Left forelimb (tissue), 1 donor: ENCODE measurements at places on chromosomes 16 and 17.
A peak's percentile ranks its signal among the peaks of the same experiment; 100 is the strongest.

DNA sequence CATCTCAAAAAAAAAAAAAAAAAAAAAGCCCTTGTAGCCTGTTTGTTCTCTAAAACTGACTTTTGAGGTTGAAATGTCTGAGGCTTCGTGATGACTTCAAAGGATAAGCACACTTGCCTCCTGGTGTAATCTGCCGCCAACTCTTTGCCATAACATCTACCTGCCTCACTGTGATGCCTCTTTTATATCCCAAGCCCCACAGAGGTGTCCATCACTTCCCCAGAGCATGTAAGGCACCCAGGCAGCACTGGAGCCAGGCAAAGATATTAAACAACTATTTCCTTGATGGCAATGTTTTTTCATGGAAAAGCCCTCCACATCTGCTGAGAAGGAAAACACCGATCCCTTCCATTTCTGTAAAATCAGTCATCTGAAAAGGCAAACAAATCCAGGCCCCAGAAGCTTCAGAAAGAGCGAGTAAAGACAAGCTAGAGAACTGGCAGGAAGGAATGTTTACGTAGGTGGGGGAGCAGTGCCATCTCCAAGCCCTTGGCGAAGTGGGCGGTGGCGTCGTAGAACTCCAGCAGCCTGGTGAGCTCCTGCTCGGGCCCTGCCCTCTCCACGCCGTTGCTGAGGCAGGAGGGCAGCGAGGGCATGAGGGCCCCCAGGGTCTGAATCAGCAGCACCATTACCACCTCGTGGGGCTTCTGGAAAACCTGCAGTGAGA is 28.6 kb downstream of the COG7 start:
- no peak for DNase-seq

- DNase-seq, result no peak
Observed at GRCh38 chr16:30581457-30581856, 4.0 kb downstream of the ZNF785 start.

DNA sequence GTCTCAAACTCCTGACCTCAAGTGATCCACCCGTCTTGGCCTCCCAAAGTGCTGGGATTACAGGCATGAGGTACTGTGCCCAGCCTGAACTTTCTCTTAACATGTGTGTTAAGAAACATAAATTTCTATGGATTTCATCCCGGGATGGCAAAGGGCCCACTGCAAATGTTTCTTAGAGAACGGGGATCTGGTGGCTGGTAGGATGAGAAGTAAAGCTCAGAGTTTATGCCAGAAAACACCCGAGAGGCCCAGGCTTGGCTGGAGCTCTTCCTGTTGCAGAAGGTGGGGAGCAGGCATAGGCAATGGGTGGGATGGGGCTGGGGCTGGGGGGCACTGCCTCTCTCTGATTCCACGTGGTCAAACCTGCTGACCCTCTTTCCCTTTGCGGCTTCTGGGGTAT is 5.6 kb upstream of the CARHSP1 start:
- DNase-seq, result no peak

DNA sequence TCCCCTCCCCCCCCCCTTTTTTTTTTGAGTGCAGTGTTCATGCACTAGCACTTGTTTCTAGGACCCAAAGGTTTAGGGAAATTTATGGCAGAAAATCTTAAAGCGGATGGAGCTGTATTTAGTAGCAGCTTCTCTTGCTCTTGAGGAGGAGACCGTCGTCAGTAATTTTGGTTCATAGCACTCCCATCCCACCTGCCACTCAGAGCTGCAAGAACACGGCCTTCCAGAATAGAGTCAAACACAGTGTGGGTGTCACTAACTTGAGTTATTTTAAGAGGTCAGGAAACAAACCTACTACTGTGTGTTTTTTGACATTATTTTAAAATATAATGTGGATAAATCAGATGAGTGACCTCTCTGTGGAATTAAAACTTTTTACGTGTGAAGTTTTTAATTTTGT is 37.3 kb downstream of the SEC14L1 start:
- no peak for DNase-seq

DNA sequence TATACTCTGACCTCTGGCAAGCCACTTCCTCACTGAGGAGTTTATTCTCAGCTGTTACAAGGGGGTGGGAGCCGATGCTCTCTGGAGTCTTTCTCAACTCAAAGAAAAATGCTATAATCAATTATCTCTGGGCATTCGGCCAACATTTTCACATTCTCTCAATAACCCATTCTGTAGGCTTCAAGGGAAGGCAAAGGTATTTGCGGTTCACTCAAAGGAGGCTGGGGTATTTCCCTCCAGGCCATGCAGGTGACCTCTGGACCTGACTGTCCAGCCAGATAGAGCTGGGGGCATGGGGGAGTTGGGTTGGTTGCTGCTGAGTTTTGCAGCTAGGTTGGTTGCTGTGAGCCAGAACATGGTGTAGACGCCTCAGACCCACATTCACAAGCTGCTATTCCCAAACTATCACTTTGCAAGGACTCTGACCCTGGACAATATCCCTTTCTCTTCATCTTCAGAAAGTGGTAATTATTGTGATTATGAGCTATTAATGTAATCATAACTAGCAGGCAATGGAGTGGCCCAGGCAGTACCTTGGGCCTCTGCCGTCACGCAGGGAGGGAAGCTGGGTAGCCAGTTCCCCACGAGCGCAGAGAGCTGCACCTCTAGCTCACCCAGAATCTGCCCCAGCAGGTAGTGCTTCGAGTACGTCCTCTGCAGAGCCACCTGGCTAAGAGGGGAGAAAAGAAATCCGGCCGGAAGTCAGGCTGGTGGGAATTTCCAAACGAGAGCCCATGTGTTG is 42.1 kb downstream of the AIPL1 start:
- no peak for DNase-seq

DNA sequence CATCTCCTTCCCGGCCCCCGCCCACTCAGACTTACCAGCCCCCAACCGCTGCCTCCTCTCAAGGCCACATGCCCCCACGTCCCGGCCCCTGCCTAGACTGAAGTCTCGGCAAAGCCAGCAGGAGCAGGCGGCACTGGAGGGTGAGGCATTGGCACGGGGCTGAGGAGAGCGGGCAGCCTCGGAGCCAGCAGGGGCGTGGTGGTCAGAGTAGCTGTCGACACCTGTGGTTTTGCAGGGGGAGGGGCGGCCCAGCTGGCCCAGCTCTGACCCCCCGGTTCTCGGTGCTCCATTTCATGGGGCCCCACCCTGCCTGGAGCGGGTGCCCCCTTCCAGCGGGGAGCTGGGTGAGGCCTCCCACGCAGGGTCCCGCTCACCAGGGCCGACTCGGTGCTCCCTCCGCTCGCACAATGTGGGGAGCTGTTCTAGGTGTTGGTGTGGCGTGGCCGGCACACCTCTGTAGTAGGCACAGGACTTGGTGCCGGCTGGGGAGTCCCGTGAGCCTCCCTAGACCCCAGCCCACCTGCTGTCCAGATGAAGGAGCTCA is 4.7 kb downstream of the CDH15 start:
- no peak for DNase-seq

DNA sequence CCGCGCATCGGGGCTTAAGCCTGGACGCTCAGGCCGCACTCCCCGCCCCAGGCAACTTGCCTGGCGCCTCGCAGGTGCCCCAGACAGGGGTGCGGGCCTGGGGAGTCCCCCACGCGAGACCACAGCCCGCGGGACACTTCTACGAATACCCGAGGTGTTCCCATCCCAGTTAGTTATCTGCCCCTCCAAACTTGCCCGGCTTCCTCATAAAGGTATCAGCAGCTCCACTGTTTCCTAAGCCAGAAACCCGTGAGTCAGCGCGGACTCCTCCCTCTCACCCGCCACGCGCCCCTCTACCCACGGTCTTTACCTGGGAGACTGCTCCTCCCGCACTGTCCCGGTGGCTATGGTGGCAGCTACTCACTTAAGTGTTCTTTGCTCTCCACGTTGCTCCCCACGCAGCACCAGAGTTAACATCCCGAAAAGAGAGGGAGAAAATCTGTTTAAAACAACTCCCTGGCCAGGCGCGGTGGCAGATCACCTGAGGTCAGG is 1.0 kb upstream of the CREBBP start:
- DNase-seq, result no peak

- DNase-seq, result no peak
Observed at GRCh38 chr16:61862221-61863155, 173.8 kb downstream of the CDH8 start.

GRCh38 chr17:45371414-45372324 is 54.8 kb upstream of the MAP3K14 start:
- peak; percentile 87 for DNase-seq

GRCh38 chr16:50735629-50736122 is 6.2 kb upstream of the CYLD start:
- DNase-seq, result no peak

DNA sequence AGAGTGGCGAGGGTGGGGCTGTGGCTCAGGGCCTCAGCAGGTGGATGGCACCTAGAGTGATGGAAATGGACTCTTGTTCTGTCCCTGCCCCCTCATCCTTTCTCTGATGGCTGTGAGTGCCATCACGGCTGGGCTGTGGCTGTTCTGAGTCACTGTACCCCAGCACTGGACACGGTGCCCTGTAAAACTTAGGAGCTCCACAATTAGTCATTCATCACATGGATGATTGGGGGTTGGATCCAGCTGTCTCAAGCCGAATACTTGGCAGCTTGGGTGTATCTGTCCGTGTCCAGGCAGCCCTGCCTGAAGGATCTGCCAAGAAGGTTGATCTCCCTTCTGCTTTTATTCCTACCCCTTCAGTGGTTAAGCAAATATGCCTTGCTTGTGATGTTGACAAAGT is 295.5 kb upstream of the EEF2KMT start:
- DNase-seq, result no peak

- no peak for DNase-seq
Observed at GRCh38 chr16:6132121-6132520, 1034.5 kb upstream of the EEF2KMT start.

GRCh38 chr16:8905168-8905762 is 23.1 kb downstream of the LITAFD start:
- DNase-seq, result no peak

DNA sequence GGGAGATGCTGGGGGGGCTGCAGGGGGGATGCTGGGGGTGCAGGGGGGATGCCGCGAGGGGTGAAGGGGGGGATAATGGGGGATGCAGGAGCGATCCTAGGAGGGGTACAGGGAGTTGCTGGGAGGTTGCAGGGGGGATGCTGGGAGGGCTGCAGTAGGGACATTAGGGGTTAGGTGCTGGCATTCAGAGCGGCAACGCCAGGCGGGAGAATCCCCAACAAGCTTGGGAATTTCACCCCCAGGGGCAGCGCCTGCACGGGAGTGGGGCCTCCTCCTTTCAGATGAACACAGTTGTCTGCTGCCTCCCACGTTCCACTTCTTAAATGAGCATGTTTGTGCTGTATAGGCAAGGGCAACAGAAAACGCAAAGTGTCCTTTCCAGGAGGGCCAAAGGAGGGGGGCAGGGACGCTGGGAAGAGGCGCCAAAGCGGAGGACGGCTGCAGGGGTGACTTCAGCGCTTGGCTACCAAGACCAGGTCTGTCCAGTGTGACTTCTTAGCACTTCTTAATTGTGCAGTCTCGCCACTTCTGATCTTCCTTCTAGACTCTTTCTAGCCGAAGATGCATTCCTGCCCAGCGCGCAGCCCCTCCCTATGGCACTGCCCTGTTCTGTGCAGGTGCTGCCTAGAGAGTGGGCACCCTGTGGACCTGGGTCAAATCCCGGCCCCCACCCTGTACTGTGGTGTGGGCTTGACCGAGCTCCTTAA is 2.0 kb upstream of the SLC6A4 start:
- DNase-seq, result no peak

DNA sequence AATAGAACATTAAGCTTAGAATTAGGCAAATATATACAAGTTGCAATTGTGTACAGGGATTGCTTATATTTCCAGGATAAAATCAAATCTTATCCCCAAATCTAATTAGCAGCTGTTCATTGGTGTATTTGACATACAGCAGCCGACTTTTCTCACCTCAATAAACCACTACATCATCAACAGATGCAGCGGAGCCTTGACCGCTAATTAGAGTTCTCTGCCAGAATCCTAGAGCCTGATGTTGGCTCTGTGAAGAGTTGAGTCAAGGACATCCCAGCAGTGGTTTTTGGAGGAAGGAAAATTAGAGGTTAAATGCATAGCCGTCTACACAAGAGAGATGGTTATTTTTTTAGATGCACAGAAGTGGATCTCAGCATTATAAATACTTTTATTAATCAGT is 221.9 kb upstream of the CACNG5 start:
- DNase-seq, result no peak

DNA sequence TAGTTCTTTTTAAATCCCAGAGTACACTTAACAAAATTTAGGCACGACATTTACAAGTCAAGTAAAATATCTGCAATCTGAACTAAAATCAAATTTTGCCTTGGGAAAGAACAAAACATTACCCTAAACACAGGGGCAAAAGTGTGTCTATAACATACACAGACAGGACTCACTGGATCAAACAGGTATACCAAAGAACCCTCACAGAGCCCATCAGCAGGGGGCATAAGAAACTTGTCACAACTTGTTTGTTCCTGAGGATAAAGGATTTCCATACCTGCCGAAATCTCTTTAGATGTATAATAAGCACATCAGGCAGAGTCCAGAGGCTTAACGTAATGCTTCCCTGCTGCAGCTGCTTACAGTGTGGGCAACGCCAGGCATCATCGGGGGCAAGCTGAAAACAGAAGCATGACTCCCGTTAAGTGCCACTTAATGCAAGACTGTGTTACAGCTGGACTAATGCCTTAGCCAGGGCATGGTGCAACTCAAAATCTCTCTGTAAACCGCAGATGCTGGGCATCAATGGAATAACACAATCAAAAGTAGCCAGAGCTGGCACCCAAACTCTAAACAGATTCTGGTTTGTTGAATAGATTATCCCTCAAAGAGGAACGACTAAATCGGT is 67.0 kb downstream of the USP31 start:
- no peak for DNase-seq

DNA sequence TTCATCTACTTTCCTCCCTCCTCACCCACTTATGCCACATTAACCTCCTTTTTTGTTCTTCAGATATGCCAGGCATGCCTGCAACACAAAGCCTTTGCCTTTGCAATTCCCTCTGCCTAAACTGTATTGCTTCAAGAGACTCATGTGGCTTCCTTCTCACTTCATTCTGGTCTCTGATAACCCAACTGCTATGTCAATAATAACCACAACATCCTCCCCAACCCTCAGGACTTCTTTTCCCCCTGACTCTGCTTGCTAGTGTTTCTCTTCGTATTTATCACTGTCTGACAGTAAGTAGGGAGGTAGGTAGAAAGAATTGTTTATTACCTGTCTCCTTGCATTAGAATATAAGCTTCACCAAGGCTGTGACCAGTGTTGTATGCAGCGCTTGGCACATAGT is 22.4 kb downstream of the RBL2 start:
- DNase-seq, result no peak

GRCh38 chr17:46850688-46851028 is 725 bp upstream of the WNT9B start:
- no peak for DNase-seq

GRCh38 chr17:851924-852323 is 69.8 kb downstream of the MRM3 start:
- no peak for DNase-seq

- no peak for DNase-seq
Observed at GRCh38 chr16:47037396-47037745, 63.9 kb upstream of the DNAJA2 start.
